Dorsolateral prefrontal cortex (tissue), 122 donors: ENCODE measurements at places on chromosomes 6 and 20.

- no peak for DNase-seq
Measured at GRCh38 chr6:112851146-112851545, 504.0 kb downstream of the RFPL4B start.

GRCh38 chr20:49230021-49230420, 10.8 kb downstream of the DDX27 start:
- DNase-seq: no peak

- DNase-seq: no peak
Measured at GRCh38 chr20:12982098-12982497, 26.7 kb upstream of the SPTLC3 start.

- DNase-seq: no peak
Measured at GRCh38 chr20:43017241-43018030, 172.3 kb downstream of the PTPRT start.

GRCh38 chr6:20333721-20334269, 67.9 kb upstream of the E2F3 start:
- no peak for DNase-seq

GRCh38 chr6:37129566-37129965, 40.4 kb upstream of the PIM1 start:
- DNase-seq: no peak

- no peak for DNase-seq
Measured at GRCh38 chr6:109447878-109448555, 7.5 kb downstream of the SMPD2 start.

DNA sequence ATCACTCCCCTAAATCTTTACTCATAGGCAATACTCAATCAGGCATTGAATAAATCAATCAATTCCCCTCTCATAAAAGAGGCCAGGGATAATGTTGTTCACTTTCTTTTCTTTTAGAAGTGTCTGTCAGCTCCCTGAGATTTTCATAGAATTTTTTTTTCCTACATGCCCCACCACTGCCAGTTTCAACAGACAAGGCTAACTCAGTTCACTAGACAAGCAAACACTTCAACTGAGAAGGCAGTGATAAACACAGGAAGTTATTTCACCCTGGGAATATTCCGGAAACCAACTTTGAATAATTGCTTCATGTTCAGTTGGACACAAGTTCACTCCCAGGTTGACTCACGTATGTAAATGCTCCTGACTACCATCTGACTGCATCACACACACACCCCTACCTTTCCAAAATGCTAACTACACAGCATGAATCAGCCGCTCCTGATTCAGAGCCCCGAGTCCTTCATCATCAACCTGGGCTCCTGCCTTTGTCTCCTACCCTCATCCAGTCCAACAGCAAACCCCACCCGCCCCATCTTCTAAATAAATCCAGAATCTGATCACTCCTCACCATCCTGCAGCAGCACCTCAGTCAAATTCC, 143.9 kb downstream of the BCAS1 start:
- no peak for DNase-seq

- no peak for DNase-seq
Measured at GRCh38 chr6:167811040-167811439, 15.7 kb upstream of the AFDN start.
